ENCODE measurements at places on chromosomes 2 and 18.
A peak's percentile ranks its signal among the peaks of the same experiment; 100 is the strongest.

DNA sequence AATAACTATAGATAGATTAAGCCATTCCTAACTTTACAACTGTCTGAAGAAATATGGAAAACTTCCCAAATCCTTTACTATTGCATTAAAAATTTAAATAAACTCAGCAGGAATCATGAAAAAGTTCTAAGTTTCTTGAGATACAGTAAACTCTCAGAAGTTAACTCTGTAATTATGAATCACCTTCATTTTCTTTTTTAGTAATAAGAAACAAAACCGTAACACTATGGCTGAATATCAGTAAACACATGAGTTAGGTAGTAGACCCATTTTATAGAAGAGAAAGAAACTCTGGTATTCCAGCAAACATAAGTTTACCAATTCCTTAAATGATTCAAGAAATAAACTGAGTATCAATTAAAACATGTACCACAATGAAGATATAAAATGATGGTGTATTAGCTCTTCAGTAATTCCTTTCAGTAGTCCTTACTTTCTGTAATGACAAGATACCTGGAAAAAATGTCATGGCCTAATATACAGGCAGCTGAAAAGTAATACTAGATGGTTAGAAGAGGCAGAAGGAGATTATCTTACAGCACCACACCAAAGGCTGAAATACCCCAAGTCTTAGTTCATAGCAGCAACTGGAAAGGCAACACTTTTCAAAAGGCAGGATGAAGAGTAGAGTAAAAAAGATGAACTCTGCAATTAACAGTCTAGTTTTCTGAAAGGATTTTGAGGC lies 11.5 kb downstream of the TRIP12 start:
- DNase-seq = no peak

- DNase-seq = no peak
Measured at GRCh38 chr2:64015391-64015790, 3.8 kb downstream of the VPS54 start.

- no peak for DNase-seq
Measured at GRCh38 chr2:17643031-17643615, 102.6 kb downstream of the VSNL1 start.

DNA sequence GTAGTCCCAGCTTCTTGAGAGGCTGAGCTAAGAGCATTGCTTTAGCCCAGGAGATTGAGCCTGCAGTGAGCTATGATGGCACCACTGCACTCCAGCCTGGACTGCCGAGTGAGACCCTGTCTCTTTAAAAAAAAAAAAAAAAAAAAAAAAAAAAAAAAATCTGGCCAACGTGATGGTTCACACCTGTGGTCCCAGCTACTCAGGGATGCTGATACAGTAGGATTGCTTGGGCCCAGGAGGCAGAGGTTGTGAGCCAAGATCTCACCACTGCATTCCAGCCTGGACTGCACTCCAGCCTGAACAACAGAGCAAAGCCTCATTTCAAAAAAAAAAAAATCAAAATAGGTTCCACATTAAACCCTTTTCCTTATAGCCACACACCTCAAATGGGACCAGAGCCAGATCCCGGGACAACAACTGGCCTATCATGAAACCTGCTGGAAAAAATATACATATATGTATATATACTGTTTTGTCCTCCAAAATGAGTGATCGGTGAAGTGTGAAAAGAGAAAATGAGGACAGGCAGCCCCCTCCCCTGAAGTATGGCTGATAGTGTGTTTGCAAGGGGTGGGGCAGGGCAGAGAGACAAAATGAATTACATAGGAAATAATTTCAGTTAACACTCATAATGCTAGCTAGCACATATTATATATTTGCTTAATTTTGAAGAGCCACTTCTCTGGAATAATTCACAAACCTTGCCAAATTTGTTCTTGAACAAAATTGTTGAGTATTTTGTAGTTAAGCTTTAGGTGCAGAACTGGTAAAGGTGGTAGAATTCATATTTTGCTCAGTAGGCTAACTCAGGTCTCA lies 22.9 kb downstream of the MAPRE2 start:
- DNase-seq = no peak

GRCh38 chr18:13877157-13877556 lies 38.2 kb downstream of the MC2R start:
- no peak for DNase-seq

GRCh38 chr2:37705191-37705590 lies 33.7 kb upstream of the CDC42EP3 start:
- no peak for DNase-seq

DNA sequence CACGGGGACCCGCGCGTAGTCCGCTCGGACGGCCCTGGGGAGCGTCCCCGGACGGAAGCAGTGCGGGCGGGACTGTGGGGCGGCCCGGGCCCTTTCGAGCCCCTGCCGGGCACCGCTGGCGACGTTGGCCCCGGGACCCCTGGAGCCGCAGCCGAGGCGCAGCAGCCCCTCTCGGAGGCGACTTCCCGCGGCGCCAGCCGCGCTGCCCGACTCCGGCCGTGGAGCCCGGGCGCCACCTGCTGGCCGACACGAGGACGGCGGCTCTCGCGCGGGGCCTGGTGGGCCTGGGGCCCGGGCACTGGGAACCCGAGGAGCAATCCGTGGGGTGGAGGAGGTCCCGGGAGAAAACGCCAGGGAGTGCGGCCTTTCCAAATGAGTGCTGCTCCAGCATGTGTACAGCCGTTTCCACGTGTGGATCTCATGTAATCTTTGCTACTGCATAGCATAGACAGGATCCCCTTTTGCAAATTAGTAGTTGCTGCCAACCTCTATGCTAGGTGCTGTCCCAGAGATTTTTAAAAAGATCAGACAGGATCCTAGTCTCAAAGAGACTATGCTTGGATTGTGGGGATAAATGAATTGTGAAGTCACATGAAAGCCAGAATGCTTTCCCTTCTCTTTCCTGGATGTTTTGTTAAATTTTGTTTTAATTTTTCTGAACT lies 4.0 kb downstream of the ID2 start:
- peak; percentile 69 for DNase-seq

DNA sequence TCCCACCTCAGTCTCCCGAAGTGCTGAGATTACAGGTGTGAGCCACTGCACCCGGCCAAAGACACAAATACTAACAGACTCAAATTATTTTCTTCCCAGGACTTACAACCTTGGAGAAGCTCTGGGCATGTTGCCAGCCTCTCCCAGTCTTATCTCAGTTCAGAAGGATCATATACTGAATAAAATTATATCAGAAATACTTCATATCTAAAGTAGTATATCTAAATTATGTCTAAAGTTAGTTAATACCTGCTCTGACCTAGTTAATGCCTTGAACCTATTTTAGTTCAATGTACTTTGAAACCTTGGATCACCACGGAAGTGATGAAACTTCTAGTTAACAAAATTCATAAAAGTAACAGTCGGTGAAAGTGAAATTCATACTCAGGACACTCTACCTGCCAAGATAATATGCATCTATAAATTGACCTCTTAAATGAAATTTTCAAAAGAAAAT lies 34.4 kb upstream of the CYBRD1 start:
- DNase-seq = no peak

DNA sequence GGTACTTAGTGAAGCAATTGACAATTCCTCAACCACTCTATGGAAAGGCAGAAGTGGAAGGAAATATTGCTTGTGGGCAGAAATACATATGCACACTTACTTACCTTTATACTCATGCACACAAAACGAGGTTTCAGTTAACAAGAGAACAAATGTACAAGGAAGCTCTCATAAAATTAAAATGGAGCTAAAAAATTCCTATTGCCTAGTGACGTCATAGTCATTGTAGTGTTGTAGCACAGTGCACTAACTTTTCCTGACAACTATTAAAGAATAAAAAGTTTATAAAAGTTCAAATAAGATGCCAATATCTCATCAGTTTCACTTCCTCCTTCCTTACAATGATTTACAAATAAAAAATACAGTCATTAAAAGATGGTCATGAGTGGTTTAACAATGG lies 1161.9 kb upstream of the NRXN1 start:
- DNase-seq = no peak

DNA sequence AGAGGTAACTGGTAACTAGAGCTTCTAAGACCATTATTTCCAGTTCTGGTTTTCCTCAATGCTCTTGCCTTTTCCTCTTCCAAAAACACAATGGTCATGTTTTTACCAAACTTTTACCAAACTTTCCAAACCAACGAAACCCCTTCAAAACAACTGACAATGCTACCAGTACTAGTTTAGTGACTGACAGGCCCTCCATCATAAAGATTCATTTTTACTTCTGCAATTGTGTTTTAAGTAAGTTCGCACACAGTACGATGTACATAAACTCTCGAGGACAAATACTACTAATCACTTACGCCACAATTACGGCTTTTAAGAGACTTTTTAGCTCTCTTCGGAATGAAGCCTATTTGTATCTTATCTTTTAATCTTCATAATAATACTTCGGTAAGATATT lies 900 bp downstream of the C18orf32 start:
- DNase-seq = no peak

DNA sequence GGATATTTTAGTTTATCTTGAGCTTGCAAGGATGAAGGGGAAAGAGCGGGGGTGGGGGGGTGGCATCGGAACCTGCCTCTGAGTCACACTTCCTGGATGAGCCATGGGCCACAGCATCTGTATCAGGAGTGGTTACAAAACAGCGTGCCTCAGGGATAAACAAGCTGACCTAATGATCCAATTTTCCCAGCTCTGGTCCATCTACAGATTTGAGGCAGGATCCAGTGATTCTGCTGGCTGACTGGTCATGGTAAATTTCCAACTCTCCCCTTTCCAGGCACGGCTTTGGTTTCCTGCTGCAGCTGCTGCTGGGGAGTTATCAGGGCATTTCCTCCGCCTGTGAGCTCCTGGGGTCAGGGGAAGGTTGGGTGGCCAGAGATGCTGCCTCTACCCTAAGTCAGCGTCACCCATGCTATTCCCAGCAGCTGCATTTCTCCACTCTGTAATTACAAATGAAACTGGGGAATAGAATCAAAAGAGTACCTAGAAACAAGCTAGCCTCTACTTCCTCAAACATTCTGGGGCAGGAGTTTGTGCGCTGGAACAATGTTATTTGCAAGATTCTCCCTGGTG lies 4.7 kb upstream of the HPCAL1 start:
- DNase-seq = peak; percentile 40

GRCh38 chr2:136031711-136032110 lies 46.3 kb upstream of the DARS1 start:
- no peak for DNase-seq

- DNase-seq = no peak
Measured at GRCh38 chr2:150811259-150811855, 323.9 kb upstream of the RND3 start.

GRCh38 chr2:86783615-86784339 lies 6.9 kb downstream of the CD8A start:
- no peak for DNase-seq

DNA sequence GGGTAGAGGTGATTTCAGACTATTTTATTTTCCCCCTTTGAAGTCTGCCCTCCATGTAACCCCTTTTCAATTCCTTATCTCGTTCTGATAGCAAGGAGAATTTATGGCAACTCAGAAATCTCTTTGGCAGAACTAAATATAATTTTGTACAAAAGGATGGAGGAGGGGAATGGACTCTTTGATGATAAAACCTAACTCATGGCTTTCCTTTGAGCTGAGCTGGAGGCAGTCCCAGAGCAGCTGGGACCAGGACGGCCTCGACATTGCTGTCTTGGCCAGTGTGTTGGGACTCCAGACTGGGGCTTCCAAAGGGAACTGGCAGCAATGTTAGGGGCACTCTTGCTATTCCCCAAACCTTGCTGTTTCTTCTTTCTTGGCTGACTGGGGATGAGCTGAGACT lies 47.7 kb downstream of the PAX8 start:
- DNase-seq = no peak

DNA sequence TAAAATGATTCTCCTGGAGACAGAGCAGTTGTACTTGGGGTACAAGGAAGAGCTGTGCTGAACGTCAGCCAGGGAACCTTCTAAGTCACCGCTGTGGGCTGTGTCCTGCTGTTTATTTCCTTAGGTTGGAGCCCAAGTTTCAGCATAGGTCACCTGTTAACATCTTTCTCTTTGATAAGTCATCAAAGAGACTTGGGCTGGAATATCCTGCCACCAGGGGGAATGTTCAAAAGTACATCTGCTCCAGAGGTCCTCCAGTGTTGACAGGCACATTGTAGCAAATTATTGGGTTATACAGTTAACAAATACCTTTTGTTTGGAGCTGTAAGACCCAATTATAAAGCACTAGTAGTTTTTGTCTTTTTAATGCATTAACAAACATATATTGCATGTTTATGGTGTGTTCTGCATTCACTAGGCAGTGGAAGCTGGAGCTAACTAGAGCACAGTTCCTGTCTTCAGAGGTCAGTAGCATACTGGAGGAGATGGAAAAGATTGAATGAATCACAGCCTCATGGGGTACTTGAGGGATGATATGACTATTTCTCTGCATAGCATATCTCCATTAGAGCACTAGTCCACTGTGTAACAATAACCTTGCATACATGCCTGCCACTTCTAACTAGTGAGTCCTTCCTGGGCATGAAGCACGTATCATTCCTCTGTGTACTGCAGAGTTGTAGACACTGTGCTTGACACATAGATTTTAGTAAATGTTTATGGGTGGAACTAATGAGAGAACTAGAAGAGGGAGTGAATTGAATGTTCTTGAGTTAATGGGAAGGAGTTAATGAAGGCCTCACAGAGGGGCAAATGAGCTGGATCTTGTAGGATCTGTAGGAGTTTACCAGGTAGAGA lies 182.1 kb downstream of the AGAP1 start:
- DNase-seq = no peak

DNA sequence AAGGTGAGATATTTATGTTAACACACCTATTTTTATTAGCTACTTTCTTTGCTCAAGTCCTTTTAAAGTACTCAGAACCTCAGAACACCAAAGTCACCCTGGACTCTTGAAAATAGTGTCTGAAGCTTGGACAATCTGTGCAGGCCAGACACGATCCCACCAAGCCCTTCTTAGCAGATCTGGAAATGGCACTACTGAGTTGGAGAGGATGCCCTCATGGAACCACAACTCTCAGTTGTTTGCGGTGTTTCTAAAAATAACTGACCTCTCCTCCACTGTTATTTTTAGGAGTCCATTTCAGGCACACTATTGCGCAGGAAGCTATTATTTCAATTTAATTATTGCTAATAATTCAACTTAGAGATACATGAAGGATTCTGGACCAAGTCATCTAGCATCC lies 103.5 kb upstream of the ITGB6 start:
- DNase-seq = no peak

DNA sequence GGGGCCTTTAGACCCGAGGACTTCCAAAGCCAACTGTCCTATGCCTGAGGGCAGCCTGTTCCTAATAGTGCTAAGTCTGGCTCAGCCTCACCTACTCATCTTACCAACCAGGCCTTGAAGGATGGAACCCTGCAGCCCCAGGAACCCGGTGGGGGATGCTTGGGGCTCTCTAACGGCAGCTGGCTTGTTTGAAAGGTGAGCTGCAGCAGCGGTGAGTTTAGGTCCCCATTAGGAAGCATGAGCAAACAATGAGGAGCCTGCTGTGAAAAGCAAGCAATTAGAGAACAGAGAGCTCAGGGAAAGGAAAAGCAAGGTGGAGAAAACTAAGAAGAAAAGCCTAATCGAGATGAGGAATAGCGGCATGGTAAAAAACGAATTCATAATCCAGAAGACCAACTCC lies 39.9 kb downstream of the SP110 start:
- DNase-seq = no peak

Measured in stimulated activated CD4-positive, alpha-beta T cell treated with anti-CD3 and anti-CD28 coated beads, TNF-alpha, amount 100 ng/mL, for 1 hour (primary cell).